Activated naive CD4-positive, alpha-beta T cell treated with anti-CD3 and anti-CD28 coated beads, Interleukin-2, amount 50 U/mL, for 16 hours (primary cell): ENCODE measurements at places on chromosomes 11 and 22.

- DNase-seq = no peak
Observed at GRCh38 chr22:47779474-47779873, 1017.0 kb downstream of the TBC1D22A start.

DNA sequence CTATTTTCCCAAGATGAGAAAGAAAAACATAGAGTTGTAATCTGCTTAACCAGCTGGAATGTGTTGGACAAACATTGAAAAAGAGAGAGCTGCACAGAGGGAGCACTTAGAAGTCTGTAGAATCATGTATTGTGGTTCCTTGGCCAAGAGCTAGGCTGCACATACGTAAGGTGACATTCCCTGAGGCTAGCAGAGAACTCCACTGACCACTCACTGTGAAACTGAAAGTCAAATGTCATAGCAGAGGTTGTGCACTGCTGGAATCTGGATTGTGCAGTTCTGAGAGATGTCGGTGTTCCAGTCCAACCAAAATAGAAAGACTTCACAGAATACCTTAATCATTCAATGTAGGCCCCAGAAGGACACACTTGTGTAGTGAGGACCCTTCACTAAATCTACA is 772.8 kb upstream of the RAG2 start:
- no peak for DNase-seq

DNA sequence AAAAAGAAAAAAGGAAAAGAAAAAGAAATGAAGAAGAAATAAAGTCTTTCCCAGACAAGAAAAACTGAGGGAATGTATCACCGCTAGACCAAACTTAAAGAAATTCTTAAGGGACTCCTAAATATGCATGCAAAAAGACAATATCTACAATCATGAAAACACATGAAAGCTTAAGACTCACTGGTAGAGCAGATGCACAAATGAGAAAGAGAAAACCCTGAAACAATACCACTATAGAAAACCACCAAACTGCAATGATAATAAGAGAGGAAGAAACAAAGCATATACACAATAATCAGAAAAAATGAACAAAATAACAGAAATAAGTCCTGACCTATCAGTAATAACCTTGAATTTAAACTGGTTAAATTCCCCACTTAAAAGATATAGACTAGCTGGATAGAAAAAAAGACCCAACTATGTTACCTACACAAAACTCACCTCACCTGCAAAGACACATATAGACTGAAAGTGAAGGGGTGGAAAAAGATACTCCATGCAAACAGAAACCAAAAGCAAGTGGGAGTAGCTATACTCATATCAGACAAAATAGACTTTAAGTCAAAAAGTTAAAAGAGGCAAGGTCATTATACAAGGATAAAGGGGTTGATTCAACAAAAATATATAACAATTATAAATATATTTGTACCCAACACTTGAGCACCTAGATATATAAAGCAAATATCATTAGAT is 61.3 kb upstream of the NARS2 start:
- no peak for DNase-seq

DNA sequence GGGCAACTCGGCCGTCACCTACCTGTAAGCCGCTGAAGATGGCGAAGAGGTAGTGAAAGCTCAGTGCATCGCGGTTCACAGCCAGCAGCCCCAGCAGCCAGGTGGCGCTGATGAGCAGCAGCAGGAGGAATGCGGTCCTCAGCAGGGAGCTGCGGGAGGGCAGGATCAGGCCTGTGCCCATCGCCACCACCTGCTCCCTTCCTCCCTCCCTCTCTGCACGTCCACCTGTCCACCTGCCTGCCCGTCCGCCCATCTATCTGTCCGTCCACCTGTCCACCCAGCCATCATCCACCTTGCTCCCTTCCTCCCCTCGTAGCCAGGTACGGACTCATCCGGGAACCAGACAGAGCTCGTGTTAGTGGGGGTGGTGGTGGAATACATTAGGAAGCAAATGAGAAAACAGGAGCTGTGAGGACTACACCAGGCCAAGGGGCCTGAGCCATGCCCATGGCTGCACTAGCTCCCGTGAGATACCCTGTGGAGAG is 32.2 kb downstream of the TRMU start:
- peak; percentile 75 for DNase-seq

GRCh38 chr22:17866621-17867020 is 92.4 kb upstream of the BID start:
- DNase-seq = no peak

DNA sequence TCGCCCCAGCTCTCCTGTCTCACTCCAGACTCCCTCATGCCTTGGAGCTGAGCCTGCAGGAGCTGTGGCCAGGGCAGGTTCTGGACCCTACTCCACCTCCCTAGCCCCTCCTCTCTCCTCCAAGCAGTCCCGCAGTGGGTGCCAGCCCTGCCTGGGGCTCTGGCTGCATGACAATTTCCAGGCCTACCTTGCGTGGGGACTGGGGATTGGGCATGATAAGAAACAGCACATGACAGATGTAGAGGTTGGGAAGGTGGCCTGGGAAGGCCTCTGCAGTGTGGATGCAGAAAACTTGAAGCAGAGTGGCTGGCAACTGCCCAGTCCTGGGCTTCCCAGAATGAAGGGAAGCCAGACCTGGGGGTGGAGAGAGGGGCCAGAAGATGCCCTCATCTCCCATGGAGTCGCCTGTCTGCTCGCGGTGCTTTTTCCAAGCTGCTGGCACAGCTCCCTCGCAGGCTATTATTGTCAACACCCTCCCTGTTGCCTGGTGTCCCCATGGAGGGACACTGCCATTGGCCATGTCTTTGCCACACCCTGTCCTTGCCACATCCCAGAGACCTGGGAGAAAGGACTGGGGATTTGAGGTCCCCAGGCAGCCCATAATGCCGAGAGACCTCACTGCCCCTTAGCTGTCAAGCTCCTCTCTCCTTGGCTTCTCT is 48.9 kb upstream of the CDON start:
- DNase-seq = no peak

GRCh38 chr11:88508759-88509581 is 171.4 kb upstream of the CTSC start:
- DNase-seq = no peak

- DNase-seq = no peak
Observed at GRCh38 chr11:76662656-76663485, 7.7 kb downstream of the LRRC32 start.

- no peak for DNase-seq
Observed at GRCh38 chr11:75891947-75892739, 77.1 kb downstream of the UVRAG start.

DNA sequence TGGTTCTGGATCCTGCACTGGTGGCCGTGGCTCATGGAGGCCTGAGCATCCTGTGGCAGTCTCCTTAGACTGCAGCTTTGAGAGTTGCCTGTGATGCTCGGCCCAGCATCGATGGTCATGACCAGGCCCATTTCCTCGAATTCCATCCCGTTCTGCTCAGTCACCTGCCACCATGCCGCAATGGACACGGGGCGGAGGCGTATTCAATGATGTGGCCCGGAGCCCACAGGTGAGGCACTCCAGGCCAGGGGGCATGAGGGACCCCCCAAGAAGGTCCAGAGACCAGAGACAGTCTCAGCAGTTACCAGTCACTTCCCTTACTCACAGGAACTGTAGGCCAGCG is 53.6 kb downstream of the SHANK2 start:
- DNase-seq = no peak

DNA sequence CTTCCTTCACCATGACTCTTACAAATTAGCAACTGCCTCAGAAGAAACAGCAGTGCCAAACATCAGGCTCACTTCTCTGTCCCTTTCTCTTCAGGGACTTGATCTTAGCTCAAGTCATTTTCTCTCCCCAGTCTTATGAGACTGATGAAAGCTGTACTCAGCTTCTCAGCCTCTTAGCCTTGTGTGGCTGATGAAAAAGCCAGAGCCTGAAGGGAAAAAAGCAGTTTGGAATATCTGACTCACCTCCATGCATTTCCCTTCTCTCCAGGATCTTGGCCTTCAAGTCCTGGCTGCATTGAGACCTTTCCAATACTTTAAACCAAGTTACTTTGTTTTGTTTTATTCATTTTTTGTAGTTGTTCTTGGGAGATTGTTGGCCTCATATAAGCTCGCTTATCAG is 195.9 kb downstream of the SPON1 start:
- no peak for DNase-seq

GRCh38 chr11:69040581-69041260 is 8.0 kb upstream of the TPCN2 start:
- DNase-seq = no peak

DNA sequence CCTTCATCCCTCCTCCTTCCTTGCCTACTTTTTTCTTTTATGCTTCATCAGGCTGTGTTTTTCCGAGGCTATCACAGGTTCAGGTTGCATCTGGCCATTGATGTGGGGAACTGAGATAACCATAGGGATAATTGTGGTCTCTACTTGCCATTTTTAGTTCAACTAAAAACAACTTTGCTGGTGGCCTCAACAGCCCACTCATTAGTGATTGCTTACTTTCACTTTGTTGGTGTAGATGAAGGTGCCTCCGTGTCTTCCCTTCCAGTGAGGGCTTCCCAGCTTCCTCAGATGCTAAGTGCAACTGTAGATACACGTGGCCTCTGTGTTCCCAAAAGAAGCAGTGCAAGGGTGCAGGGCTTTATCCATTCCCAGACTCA is 35.0 kb downstream of the KCNJ1 start:
- no peak for DNase-seq

DNA sequence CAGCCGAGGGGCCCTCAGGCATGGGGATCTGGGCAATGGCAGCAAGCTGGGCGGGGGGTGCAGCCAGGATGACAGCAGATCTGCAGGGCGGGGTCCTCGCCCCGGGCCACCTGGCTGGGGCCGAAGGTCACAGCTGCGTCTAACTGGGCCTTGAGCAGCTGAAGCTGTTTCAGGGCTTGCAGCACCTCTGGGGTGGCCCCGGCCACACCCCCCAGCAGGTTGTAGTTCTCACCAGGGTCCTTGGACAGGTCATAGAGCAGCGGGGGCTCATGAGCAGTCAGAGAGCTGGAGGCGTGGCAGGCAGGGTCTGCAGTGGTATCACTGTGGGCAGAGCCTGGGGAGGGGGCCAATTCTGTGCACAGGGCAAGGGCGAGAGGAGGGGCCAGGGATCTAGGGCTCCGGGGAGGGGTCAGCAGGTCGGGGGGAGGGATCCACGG is 2.8 kb downstream of the ARSA start:
- DNase-seq = no peak
